Effector memory CD4-positive, alpha-beta T cell (primary cell): ENCODE measurements at places on chromosomes 5 and 9.

GRCh38 chr5:10063997-10064396 lies 185.7 kb downstream of the ATPSCKMT start:
- DNase-seq: no peak
- no peaks in the 10 kb centered on the region for H3K4me1 ChIP-seq

GRCh38 chr5:61279725-61280124 lies 52.3 kb upstream of the ZSWIM6 start:
- H3K27me3 ChIP-seq: no peaks in the 10 kb centered on the region
- H3K36me3 ChIP-seq: no peaks in the 10 kb centered on the region
- H3K4me3 ChIP-seq: no peak overlapping the region
- no peak overlapping the region for H3K27ac ChIP-seq

GRCh38 chr9:126461029-126461428 lies 134.4 kb downstream of the MVB12B start:
- DNase-seq: no peak
- H3K4me3 ChIP-seq: no peak overlapping the region
- no peaks in the 10 kb centered on the region for H3K4me1 ChIP-seq
- no peaks in the 10 kb centered on the region for H3K27me3 ChIP-seq
- no peaks in the 10 kb centered on the region for H3K36me3 ChIP-seq

DNA sequence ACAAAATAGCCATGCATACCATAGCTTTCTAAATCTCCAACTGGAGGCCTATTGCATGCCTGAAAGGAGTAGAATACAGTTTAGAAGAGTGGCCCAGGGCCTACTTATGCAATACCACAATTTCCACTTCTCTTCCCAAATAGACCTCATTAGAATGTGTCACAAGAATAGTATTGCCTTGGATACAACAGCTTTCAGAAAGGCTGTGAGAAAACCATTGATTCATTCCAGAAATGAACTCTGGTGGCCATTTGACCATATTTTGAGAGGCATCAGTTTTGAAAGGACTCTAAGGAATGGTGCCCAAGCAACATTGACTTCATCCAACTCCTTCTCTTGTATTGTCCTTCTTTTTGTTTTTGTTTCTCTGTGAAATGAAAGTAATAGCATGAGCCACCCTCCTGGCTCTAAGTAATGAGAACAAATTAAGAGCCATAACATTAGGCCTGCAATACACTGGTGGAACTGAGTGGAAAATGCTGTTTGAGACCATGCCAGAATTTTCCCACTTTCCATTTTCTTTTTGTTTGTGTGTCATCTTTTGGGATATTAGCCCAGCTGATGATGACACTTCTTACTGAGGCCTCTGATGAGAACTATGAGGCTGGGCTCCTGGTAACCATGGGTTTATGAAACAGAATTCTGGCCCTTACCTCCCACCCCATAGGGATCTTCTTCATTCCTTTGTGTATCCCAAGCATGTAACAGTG lies 90.2 kb downstream of the TMEM174 start:
- no peak for DNase-seq
- no peaks in the 10 kb centered on the region for H3K36me3 ChIP-seq
- H3K4me1 ChIP-seq: no peaks in the 10 kb centered on the region

DNA sequence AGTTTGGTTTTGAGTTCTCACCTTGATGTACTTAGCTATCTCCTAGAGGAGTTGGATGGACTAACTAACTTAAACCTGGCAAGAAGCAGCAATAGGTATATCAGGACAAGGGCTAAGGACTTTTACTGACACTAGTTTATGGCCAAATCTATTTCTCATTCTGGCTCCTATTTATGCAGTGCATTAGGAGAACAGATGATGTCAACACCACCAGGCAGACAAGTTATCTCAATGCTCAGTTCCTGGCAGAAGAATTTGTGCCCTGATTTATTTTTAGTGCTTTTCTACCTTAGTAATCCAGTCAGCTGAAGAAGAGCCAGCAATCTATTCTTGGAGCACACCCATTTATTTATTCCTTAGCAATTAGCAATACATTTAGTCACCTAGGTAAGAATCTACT lies 30.7 kb upstream of the MYOT start:
- H3K4me3 ChIP-seq: no peak overlapping the region
- DNase-seq: no peak
- H3K36me3 ChIP-seq: no peaks in the 10 kb centered on the region

DNA sequence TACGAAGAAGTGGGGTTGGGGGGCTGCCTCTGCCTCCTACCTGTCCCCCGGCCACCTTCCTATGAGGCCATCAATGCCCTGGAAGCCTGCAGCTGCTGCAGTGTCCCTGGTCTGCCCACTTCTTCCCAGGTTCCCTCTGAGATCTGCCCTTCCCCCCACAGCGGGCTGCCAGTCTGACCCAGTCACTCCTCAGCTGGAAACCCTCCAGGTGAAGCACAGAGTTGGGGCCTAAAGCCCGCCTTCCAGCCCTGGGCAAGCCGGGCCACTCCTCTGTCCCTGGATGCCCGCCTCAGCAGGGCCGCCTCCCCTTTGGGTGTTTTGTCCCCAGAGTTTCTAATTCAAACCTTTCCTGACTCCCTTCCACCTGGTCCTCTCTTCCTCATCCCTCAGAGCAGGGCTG lies 137.0 kb downstream of the RXRA start:
- no peak overlapping the region for H3K4me3 ChIP-seq
- H3K4me1 ChIP-seq: no peaks in the 10 kb centered on the region
- H3K36me3 ChIP-seq: no peaks in the 10 kb centered on the region
- no peak for DNase-seq
- no peak overlapping the region for H3K27ac ChIP-seq
- no peaks in the 10 kb centered on the region for H3K27me3 ChIP-seq

DNA sequence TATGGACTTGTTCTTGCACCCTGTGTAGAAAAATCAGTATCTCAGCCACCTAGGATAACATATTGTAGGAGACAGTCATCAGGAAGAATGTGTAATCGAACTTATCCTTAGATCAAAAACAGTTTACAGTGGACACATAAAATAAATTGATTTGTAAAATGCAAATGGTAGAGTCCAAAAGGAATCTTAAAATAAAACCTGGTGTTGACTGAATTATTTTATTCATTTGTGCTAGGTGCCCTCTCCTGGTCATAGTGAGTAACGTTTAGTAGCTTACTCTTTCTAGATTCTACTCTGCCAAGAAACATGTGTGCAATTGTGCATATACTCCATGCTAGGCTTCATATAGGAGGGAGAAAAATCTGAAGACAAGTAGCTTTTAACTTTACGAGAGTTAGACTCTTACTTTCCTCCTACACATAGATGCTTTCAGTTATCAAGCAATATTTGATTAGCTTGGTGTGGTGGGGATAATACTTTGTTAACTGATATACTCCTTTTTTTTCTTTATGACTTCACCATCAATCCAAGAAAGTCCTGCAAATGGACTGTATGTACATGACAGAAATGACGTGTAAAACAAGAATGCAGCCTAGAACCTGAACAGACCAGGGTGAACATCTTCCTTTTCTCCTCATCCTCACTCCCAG lies 23.7 kb upstream of the LOX start:
- no peaks in the 10 kb centered on the region for H3K27me3 ChIP-seq
- no peak for DNase-seq
- no peaks in the 10 kb centered on the region for H3K4me1 ChIP-seq
- no peaks in the 10 kb centered on the region for H3K36me3 ChIP-seq
- H3K4me3 ChIP-seq: no peak overlapping the region
- no peak overlapping the region for H3K27ac ChIP-seq

DNA sequence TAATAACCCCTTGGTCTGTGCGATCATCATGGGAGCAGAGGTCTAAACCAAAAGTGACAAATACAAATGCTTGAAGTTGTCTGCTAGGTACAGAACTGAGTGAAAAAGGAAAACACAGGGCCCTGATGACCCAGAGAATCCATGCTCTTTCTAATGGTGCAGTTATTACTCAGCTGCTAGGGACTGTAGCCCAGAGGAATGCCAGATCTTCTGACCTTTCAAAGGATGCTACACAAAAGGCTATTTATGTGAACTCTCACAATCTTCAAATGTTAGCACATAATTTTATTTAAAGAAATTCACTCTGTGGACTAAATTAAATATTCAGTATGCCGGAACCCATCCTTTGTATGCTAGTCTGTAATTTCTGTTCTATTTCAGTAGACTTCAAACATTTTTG lies 79.9 kb downstream of the PRR16 start:
- H3K27me3 ChIP-seq: no peaks in the 10 kb centered on the region
- no peak for DNase-seq
- H3K36me3 ChIP-seq: no peaks in the 10 kb centered on the region
- H3K4me1 ChIP-seq: no peaks in the 10 kb centered on the region
- H3K27ac ChIP-seq: no peak overlapping the region

GRCh38 chr5:80208381-80208780 lies 47.5 kb downstream of the SERINC5 start:
- peaks cover 66% of the 10 kb centered on the region for H3K4me1 ChIP-seq
- H3K4me3 ChIP-seq: no peak overlapping the region
- no peak for DNase-seq
- no peaks in the 10 kb centered on the region for H3K27me3 ChIP-seq
- H3K27ac ChIP-seq: no peak overlapping the region

- no peak for DNase-seq
- no peaks in the 10 kb centered on the region for H3K36me3 ChIP-seq
- no peaks in the 10 kb centered on the region for H3K27me3 ChIP-seq
- no peak overlapping the region for H3K4me3 ChIP-seq
Measured at GRCh38 chr9:72041775-72042194, 18.6 kb downstream of the C9orf57 start.

GRCh38 chr5:98296426-98296825 lies 477.0 kb upstream of the RGMB start:
- no peak for DNase-seq
- H3K27ac ChIP-seq: no peak overlapping the region
- H3K27me3 ChIP-seq: no peaks in the 10 kb centered on the region
- H3K4me3 ChIP-seq: no peak overlapping the region
- H3K36me3 ChIP-seq: no peaks in the 10 kb centered on the region
